ENCODE measurements at places on chromosomes 12 and 14.

DNA sequence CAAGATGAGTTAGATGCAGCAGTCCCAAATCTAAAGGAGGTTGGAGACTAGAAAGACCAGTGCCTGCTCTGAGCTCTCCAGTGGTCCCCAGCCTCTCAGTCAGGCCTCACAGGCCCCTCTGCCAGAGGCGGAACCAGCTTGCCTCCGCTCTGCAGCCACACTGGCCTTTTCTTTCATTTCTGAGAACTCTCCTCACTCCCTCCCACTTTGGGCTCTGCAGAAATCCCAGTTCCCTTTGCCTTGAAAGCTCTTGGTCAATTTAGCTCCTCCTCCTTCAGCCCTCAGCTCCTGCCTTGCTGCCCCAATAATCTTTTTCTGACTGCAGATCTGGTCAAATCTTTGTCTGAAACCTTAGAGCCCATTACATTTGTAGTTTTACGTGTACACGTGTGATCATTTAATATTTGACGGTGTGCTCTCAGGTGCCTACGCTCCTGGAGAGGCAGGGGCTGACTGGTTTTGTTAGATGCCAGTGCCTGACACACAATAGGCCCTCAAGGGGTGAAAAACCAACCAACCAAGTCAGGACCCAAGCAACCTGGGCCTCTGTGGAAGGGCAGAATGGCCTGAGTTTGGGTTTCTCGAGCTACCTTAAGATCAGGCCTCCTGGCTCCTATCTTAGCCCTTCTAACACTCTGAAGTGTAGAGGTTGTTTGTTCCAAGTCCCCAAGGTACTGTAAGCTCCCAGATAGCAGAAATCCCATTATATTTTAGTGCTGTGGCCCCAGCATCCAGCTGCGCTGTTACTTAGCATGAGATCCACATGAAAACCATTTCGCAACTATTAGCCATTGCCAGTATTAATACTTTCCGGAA, 1.1 kb upstream of the NUDT4 start:
- DNase-seq, result no peak

DNA sequence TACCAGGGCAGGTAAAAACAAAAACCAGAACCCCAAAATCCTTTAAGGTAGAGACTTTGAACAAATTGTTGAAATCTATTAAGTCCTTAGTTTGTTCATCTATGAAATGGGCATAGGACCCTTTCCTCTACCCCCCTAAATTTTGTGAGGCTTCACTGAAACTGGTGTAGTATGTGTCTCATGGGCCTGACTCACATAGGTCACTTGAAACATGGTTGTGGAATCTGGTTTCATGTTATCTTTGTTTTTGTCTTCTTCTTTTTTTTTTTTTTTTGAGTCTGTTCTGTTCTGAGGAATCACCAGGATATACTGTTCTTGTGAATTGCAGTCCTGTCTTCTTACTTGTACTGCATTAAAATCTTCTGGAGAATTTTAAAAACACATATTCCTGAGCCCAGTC, 202.2 kb downstream of the KTN1 start:
- no peak for DNase-seq

DNA sequence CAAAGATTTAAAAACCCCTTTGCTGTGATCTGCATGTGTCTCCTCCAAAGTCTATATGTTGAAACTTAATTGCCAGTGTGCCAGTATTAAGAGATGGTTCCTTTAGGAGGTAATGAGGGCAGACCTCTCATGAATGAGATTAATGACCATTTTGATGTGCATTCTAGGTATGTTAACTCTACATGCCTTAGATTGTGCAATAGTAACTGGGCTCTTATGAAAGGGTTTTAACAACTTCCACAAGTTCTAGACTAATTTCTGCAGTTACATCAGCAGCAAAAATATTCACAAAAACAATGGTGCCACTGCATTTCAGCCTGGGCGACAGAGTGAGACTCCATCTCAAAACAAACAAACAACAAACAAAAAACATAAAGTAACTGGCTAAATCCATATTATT, 3.8 kb upstream of the TAS2R10 start:
- DNase-seq, result peak; percentile 2

- DNase-seq, result no peak
These were observed 2.6 kb upstream of the FBRSL1 start for GRCh38 chr12:132487311-132487741.

GRCh38 chr14:79134361-79134760, 964.2 kb downstream of the NRXN3 start:
- no peak for DNase-seq

DNA sequence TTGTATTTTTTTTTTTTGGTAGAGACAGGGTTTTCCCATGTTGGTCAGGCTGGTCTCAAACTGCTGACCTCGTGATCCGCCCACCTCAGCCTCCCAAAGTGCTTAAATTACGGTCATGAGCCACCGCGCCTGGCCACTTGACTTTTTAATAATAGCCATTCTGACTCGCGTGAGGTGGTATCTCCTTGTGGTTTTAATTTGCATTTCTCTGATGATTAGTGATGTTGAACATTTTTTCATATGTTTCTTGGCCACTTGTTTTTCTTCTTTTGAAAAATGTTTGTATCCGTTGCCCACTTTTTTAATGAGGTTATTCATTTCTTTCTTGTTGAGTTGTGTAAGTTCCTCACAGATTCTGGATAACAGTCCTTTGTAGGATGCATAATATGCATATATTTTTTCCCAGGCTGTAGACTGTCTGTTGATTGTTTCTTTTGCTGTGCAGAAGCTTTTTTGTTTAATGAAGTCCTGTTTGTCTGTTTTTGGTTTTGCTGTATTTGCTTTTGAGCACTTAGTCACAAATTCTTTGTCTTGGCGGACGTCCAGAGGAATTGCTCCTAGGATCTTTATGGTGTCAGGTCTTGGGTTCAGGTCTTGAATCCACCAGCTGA, 10.3 kb upstream of the PGAM5 start:
- no peak for DNase-seq

GRCh38 chr12:52147367-52147963, 44.3 kb downstream of the KRT80 start:
- peak; percentile 96 for DNase-seq

GRCh38 chr12:81809829-81810595, 50.9 kb upstream of the PPFIA2 start:
- no peak for DNase-seq

- no peak for DNase-seq
These were observed 16.6 kb downstream of the LRTM2 start for GRCh38 chr12:1836854-1837421.

DNA sequence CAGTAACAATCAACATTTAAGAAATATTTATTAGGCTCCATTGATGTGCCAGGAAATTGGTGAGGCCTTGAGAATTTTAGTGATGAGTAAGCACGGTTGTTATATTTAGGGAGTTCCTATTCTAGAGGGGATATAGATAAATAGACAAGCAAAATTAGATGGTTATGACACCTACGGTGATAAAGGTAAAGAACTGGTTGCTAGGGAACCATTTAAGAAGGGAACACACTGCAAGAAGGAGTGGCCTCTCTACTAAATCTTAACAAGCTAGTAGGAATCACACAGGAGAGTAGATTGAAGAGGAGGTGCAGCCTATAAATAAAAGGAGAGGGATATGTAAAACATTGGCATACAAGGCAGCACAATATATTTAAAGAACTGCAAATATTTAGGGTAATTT, 155.2 kb downstream of the LRIG3 start:
- no peak for DNase-seq

DNA sequence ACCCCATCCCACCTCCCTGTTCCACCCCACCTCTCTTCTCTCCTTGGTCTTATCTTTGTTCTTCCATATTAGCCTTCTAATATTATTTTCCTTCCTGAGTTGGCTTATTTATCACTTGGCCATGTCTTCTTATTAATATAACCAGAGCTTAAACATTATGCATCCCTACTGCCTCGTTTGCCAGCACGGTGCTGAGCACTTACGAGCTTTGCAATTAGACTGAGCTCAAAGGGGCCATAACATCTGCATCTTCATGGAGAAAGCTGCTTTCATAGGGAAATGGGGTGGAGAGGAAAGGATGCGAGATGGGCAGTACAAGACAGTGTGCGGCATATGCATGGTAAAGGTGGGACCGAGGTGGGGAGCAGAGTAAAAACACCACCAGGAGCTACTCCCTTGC, 342.8 kb downstream of the FUT8 start:
- no peak for DNase-seq

- DNase-seq, result no peak
These were observed 7.4 kb upstream of the CD9 start for GRCh38 chr12:6192604-6193380.

DNA sequence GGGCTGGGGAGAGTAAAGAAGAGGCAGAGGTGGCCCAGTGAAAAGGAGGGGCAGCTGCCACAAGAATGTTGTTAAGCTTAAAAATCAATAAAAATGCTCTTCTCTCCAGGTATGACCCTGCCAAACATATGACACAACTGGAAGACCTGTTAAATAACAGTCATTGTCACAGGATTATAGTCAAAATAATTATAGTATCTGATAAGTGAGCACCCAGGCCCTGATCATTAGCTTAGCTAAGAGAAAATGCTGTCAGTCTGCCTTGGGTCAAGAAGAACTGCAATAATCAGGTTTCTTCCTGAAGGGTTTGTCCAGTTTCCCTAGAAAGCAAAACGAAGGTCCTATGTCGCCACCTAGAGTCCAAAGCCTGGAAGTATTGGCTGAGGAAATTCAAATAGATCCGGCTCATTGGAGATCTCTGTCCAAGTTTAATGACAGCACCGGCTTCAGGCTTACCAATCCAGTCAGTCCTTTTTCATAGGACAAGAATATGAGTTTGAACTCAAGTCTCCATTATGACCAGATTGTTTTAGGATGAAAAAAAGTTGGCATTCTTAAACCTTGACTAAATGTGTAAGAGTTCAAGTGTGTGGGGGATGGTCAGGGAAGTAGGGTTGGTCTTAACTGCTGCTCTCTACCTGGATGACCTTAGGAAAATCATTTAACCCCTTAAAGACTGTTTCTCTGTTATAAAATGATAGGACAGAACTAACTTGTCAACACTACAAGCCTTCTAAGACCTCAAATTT, 22.5 kb upstream of the NKX2-8 start:
- peak; percentile 27 for DNase-seq

DNA sequence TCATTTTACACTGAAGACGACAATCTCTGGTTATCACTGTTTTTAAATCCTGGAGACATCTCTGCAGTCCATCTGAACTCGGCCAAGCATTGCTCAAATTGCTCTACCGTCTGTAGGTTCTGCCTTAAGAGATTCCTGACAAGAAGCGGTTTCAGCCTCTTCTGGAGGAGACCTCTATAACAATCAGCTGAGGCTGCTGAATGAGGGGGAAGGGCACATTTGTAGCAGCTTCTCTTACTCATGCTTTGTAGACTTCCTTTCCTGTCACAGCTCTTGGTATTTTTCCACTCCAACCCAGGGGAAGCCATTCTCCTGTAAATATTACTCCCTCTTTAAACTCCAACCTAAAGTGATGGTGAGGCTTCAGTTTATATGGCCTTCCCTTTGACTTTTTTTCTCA, 3.0 kb downstream of the ARG2 start:
- DNase-seq, result peak; percentile 40

- DNase-seq, result no peak
These were observed 3.8 kb upstream of the MYF5 start for GRCh38 chr12:80712866-80713265.

GRCh38 chr14:101716077-101716950, 45.2 kb upstream of the PPP2R5C start:
- DNase-seq, result no peak

DNA sequence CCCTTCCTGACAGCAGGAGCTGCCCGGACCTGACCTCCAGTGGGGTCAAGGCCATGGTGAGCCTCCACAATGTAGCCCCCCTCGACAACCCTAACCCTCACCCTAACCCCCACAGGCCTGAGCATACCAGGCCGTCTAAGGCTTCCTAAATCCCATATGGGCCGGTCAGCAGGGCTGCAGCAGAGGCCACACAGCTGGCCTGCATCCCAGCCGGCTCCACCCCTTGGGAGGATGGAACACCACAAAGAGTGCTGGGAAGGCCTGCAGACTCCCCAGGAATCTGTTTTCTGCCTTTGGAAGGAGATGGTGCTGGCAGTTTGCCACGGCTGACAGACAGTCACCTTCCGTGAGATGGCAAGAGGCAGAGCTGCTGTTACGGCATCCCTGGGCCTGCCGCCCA, 2.8 kb downstream of the TMEM179 start:
- DNase-seq, result peak; percentile 21

GRCh38 chr12:10368206-10369171, 21.4 kb downstream of the KLRK1 start:
- no peak for DNase-seq

GRCh38 chr12:104055686-104056388, 5.8 kb upstream of the GLT8D2 start:
- peak; percentile 28 for DNase-seq

DNA sequence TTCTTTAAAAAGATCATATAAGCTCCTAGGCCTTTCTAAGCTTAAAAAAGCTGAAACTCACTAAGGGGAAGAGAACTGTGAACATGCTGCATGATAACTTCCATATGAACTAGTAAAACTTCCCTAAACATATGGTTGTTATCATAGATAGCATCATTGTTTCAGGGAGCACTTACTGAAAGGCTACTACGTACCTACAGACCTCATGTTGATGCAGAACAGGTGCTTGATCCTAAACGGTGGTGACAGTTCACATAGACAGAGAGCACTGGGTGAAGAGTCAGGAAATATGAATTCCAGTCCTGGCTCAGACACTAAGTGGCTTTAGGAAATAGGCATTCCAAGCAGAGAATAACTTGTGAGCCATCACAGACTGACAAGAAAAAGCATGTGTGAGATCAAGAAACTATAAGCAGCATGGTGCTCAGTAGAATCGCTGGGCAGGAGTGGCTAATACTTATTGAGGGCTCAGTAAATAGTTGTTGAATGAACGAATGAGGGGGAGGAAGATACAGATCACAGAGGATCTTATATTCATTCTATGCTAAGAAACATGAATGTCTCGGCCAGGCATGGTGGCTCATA, 78.4 kb upstream of the NUDT4 start:
- no peak for DNase-seq

GRCh38 chr12:10249690-10250455, 37.2 kb downstream of the GABARAPL1 start:
- DNase-seq, result no peak

- no peak for DNase-seq
These were observed 62.9 kb downstream of the RFX4 start for GRCh38 chr12:106645465-106646330.

DNA sequence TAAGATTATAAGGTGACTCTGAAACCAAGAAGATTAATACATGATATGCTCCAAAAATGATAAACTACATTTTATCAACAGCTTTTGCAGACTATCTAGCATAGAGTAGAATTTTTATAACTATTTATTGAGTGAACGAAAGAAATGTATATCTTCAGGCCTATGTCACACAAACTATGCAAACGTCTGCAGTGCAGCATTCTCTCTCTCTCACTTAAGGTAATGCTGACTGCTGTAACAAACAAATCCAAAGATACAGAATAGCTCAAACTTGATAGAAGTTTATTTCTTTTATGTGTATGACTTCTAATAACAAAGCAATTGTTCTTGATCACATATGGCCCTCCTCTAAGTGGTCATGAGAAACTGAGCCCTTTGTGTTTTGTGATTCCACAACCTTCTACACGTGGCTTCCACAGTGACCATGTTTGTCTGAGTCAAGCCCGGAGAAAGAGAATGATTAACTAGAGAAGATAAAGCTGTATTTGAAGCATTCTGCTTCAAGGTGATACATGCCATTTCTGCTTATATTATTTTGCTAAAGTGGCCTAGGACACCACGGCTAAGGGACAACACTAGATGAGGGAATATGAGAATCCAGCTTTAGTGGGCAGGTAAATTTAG, 1352.7 kb upstream of the TMEM132C start:
- no peak for DNase-seq

GRCh38 chr12:22416801-22417200, 82.3 kb upstream of the ST8SIA1 start:
- no peak for DNase-seq
